ENCODE measurements at places on chromosomes 4 and X. TPM values are rescaled to one million over a fixed set of nuclear protein-coding genes. Genes with fewer than 3 reads are reported as not detected.

- no peak for DNase-seq
Measured at GRCh38 chrX:45324941-45325340, 124.3 kb upstream of the DIPK2B start.

GRCh38 chrX:37504991-37505390, 66.5 kb upstream of the LANCL3 start:
- no peak for DNase-seq

DNA sequence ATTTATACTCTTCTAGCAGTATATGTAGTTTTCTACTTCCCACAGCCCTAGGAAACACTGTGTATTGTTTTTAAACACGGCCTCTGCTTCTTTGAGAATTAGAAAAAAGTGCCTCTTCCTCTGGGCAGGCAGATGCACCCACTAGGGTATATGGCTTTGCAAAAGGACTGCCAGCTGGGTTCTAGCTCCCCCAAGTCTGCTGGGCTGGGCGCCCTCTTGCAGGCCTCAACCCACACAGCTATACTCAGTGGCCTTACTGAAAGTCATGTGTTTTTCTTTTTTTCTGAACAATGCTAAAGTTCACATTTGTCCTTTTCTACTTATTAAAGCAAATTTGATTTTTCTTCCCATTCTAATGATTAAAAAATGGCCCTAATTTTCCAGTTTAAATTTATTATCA, 35.5 kb upstream of the BMPR1B start:
- no peak for DNase-seq

DNA sequence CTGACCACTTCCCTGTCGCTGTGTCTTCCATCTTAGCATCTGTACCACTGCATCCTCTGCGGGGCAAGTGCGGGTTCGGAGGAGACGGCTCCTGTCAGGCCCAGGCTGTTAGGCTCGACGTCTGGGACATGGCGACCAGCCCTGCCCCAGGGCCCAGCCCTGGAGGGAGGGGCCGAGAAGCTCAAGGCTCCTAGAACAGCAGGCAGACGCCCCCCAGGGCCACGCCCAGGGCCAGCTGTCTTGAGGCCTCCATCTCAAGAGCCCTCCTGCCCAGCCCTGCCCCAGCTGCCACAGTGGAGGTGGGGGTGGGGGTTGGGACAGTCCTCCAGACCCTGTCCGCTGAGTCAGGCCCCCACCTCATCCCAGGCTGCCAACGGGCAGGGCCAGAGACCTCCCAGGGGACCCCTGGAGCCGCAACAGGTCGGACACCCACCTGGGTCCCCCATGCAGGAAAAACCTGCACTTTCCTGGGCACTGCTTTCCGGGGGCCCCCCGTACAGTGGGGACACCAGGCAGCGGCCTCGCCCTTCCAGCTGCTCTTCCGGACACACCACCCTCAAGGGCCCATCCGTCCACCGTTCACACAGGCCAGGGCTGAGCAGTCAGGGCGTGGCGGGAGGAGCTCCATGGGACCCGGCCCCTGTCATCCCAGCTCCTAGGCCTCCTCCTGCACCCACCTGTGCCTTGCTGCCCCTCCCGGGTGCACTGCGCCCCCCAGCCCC, 83.1 kb downstream of the FAM53A start:
- no peak for DNase-seq

The CT47B1 gene
- not detected for total RNA-seq

DNA sequence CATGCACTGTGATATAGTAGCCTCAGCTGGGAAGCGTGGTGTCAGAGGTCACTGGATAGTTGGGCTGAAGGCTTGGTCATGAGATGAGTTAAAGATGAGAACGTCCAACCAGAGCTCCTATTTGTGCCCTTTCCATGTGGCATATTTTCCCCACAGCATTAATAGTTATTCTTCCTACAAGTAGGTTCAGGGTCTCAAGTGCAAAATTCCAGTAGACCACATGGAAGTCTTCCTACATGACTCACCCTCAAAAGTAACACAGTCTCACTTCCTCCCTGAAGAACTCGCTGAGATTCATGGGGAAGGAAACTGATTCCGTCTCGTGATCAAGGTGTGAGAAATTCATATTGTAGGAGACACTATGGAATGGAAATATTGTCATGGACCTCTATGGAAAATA, 1212.5 kb upstream of the PRKX start:
- DNase-seq, result peak; percentile 6

The ALAS2 gene
- not detected for total RNA-seq

The VEGFD gene
- total RNA-seq, result 0.05 TPM

The IL21 gene
- total RNA-seq, result not detected

DNA sequence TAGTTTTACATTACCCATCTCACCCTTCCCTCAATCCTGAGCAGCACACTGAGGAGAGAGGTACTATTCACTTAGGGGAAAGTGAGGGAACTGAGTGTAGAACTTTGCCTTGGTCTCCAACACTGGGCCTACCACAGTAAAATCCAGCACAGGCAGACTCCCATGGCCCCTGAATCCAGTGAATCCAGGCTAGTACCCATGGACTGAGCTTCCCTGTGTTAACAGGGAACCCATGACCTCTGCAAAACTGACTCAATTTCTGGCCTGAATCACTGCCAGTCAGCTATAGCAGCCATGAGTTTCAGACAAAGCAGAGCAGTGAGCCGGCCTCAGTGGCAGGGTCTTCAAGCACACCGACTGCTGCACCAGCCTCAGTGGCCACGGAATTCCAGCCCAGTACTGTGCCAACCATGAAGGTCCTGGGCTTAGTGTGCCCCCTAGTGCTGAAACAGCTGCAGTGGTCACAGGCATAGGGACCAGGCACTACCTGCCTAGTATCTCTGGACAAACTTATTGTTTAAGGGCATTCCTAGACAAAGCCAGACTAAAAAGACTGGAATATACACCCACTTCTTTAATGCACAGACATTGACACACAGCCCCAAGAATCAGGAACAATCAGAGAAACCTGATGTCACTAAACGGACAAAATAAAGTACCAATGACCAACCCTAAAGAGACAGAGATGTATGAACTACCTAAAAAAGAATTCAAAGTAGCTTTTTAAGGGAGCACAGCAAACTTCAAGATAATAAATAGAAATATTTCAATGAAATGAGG, 127.4 kb upstream of the RPL34 start:
- no peak for DNase-seq

- DNase-seq, result no peak
Measured at GRCh38 chrX:19731307-19731820, 156.0 kb downstream of the SH3KBP1 start.

The USP17L10 gene
- total RNA-seq, result not detected

The ING2 gene
- 10.4 TPM for total RNA-seq

The VSIG1 gene
- 4.0 TPM for total RNA-seq

DNA sequence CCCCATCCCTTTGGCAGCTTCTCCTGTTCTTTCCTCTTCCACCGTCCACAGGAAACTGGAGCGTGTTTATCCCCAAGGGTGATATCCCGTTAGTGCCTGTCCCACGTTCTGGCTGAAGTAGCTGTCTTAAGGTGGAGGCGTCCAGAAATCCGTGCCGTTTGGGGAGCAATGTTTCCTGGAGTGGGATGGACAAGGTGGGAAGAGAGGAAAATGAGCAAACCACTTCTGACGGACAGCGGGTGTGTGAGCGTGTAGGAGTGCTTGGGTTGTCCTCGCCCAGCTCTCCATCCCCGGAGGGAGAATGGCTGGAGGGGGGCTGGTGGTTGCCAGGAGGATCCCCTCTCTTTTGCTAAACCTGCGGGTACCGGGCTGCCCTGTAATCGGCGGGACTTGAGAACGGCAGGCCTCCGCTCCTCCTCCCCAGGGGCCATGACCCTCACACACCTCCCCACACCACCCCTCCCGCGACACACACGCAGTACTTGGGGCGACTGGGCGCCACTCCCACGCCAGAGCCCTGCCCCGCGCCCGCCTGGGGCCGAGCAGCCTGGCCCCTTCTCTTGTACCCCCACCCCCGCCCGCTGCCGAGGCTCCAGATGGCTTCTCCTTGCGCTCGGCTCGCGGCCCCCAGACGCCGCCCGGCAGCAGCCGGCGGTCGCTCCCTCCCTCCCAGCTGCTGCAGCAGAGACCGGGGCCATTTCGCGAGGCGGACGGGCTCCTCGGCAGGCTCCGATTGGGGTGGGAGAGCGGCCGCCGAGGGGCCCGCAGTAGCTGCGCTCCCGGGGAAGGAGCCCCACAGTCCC, 13.9 kb upstream of the PRDM8 start:
- DNase-seq, result no peak

DNA sequence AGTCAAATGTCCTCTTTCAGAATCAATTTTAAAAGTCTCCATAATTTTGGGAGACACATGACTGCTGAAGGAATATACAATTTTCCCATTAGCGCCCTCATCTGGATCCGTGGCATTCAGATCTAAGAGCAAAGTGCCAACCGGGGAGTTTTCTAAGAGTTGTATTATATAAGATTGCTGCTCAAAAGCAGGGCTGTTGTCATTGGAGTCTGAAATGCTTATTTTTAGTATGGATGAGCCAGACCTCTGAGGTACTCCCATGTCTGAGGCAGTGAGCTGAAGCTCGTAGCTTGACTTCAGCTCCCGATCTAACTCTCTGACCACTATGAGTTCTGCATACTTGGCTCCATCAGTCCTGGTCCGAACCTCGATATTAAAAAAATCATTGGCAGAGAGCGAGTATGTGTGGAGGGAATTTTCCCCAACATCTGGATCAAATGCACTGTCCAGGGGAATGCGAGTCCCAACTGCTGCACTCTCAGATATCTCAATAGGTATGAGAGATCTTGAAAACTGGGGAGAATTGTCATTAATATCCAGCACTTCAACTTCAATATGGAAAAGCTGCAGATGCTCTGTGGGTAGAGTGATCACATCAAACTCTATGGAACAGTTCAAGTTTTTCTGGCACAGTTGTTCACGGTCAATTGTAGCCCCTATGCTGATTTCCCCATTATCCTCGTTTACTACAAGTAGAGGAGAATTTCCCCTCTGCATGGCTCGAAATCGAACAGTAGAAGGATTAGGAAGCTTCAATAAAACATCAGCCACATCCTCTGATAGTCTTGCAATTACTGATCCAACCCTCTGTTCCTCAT, 917 bp downstream of the PCDH18 start:
- DNase-seq, result no peak

The FRMD7 gene
- total RNA-seq, result not detected

The PABPC1L2B gene
- total RNA-seq, result not detected

GRCh38 chr4:8308856-8309771, 39.6 kb downstream of the HTRA3 start:
- no peak for DNase-seq

DNA sequence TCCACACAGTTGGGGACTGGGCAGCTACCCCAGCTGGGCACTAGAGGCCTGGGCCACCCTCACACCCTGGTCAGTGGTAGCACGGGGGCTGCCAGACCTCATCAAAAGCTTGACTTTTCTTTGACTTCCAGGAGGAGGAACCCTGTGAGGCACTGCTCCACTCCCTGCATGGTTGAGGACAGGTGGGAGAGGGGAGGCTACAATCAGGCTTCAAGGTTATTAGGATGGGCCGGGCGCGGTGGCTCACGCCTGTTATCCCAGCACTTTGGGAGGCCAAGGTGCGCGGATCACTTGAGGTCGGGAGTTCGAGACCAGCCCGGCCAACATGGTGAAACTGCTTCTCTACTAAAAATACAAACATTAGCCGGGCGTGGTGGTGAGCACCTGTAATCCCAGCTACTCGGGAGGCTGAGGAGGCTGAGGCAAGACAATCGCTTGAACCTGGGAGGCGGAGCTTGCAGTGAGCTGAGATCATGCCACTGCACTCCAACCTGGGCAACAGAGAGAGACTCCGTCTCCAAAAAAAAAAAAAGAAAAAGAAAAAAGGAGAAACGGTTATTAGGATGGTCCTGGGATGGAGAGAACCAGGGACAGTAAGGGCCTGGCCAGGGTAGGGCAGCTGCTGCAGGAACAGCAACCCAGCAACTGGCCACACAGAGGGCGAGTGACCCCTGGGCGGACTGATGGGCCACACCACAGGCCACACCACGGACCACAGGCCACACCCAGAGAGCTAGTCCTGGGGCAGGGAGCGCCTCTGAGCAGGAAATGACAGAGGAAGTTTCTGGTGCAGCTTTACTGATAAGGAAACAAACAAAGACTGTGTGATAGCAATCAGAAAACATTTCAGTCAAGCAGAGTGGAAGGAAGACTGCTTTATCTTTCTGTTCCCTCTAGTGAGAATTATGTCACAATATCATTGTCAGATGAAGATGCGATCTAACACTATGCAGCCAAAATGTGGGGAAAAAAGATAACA, 20.5 kb upstream of the OPN1LW start:
- no peak for DNase-seq

Data from renal cortical epithelial cell (primary cell).